ENCODE measurements at places on chromosomes 6 and 20.

- DNase-seq: no peak
Measured at GRCh38 chr6:131949620-131949908, 1.6 kb downstream of the CCN2 start.

DNA sequence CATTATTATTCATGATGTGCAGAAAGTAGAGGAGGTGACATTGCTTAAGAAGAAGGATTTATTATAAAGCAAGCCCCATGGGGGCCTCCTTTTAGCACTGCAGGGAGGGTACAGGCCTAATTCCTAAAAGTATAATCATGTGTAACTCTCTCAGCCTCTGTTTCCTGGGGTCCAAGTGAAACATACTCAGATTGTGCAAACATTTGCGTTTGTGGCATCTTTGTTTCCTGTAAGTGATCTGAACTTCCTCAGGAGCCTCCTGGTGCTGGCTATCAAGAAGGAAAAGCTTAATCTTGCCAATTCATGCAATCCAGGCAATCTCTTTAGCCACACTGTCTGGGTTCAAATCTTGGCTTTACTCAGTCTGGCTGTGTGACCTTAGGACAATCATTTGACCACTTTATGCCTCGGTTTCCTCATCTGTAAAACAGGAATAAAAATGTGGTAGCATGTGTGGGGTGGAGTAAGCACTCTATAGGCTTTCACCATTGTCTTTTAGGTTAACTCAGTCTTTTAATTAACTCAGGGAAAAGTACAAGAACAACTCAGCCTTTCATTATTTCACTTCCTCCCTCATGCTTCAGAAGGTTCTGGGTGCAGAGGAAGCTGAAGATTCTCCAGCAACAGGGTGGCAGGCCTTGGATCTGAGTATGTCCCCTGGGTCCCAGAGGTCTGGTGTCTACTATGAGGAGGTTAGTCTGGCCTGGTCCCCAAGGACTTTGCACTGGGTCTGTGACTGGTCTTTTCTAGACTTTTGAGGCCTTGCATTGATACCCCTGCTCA lies 831 bp upstream of the SIRPB2 start:
- DNase-seq: no peak

GRCh38 chr6:142648036-142648451 lies 296.9 kb downstream of the HIVEP2 start:
- DNase-seq: no peak

GRCh38 chr20:34302312-34302722 lies 838 bp downstream of the AHCY start:
- peak; percentile 32 for DNase-seq

DNA sequence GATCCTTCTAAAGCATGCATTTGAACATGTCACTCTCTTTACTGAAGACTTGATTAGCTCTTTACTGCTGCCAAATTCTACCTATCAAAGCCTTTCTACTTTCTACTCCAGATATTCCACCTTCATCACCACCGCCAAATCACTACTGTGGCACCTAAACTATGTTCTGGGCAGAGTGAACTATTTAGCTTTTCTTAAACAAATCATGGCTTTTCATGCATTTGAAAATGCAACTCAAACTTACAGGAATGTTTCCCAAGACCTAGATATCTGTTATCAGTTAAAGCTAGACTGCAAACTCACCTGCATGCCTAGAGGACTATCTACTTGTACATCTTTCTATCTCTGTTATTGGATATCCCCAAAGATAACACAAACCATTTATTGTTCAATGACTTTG lies 109.3 kb downstream of the MAFB start:
- no peak for DNase-seq

DNA sequence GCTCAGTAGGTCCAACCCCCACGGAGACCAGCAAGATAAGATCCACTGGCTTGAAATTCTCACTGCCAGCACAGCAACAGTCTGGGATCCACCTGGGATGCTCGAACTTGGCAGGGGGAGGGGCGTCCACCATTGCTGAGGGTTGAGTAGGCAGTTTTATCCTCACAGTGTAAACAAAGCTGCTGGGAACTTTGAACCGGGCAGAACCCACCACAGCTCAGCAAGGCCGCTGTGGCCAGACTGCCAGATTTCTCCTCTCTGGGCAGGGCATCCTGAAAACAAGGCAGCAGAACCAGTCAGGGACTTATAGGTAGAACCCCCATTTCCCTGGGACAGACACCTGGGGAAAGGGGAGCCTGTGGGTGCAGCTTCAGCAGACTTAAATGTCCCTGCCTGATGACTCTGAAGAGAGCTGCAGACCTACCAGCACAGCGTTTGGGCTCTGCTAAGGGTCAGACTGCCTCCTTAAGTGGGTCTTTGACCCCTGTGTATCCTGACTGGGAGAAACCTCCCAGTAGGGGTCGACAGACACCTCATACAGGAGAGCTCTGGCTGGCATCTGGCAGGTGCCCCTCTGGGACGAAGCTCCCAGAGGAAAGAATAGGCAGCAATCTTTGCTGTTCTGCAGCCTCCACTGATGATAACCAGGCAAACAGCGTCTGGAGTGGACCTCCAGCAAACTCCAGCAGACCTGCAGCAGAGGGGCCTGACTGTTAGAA lies 782.4 kb upstream of the EYS start:
- no peak for DNase-seq

DNA sequence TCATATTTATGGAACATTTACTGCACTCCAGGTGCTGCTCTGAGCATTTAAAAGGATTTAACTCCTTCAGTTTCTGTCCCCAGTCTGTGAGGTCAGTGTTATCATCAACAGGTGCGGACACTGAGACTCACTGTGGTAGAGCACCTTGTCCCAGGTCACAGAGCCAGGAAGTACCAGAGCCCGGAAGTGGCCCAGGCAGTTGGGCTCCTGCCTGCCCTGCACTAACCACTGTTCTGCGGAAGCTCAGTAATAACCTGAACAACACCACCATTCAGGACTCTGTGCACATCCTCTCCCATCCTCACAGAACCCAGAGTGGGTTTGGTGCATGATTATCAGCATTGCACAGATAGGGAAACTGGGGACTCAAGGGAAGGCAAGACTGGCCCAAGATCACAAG lies 16.8 kb upstream of the SIRPG start:
- no peak for DNase-seq

DNA sequence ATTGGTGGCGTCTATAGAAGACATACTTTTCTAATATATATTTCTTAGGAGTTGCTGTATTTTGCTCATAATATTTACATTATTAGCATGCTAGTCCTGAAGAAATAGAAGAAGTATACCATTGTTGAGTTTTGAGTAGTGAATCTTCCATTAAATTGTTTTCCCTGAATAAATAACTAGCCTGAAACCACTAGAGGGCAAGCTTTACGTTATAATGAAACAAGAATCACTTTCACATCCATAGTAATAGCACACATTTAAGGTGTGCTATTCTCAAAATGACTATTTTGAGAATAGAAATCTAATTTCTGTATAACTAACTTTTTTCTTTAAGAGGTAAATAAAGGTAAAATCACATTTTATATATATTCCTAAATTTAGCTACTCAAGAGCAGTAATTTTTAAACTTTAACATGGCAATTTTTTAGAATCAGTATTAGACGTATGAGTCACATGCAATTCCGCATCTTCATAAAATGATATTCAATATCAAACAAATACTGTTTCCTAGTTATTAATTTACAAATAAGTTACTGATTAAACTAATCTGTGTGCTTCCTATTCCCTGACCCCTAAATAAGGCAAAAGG lies 213.2 kb upstream of the MANEA start:
- DNase-seq: peak; percentile 43
